ENCODE measurements at places on chromosomes 5 and 9. TPM values are rescaled to one million over a fixed set of nuclear protein-coding genes. Genes with fewer than 3 reads are reported as not detected.

ANKRD55 gene
- polyA plus RNA-seq: 1.0 TPM

DNA sequence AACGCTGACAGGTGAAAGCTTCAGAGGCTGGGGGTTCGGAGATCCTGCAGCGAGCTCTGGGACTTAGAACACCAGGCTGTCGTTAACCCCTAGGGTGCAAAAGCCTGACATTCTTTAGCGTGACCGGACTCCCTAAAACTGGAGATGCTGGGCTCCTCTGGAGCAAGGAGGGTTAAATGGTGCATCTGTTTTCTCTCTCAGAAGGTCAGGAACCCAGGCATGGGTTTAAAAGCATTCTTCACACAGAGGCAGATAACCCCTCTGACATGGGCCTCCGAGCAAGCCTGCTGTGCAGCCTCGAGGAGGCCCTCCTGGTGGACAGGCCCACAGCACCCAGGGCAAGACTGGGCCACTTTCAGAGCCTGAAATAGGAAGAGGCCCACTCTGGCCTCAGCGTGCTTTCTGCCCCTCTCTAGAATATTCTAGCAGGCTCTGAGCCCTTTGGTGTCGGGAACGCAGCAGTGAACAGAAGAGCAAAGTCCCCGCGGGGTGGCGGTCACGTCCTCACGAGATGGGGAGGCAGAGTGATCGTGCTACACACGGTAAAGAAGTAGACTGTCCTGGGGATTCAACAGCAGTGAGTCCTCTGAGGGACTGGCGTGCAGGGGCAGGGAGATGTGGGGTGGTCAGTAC is 124.8 kb downstream of the COL23A1 start:
- H3K4me3 ChIP-seq: no peak overlapping the region
- no peaks in the 10 kb centered on the region for H3K36me3 ChIP-seq
- H3K27me3 ChIP-seq: no peaks in the 10 kb centered on the region

SVEP1 gene
- 0.04 TPM for polyA plus RNA-seq

- H3K4me1 ChIP-seq: no peaks in the 10 kb centered on the region
- no peaks in the 10 kb centered on the region for H3K36me3 ChIP-seq
- DNase-seq: no peak
- H3K27ac ChIP-seq: no peak overlapping the region
- no peaks in the 10 kb centered on the region for H3K27me3 ChIP-seq
- no peak overlapping the region for H3K4me3 ChIP-seq
Observed at GRCh38 chr9:92359394-92359995, 33.7 kb downstream of the CENPP start.

GRCh38 chr5:135383803-135384495 is 15.1 kb downstream of the MACROH2A1 start:
- H3K27me3 ChIP-seq: no peaks in the 10 kb centered on the region
- no peak for DNase-seq
- peaks cover 26% of the 10 kb centered on the region for H3K36me3 ChIP-seq

- DNase-seq: no peak
- H3K4me1 ChIP-seq: no peaks in the 10 kb centered on the region
- no peaks in the 10 kb centered on the region for H3K27me3 ChIP-seq
- no peak overlapping the region for H3K27ac ChIP-seq
- peaks cover 76% of the 10 kb centered on the region for H3K36me3 ChIP-seq
Observed at GRCh38 chr9:35060548-35061207, 11.7 kb downstream of the VCP start.

GRCh38 chr5:594226-594860 is 17.8 kb upstream of the CEP72 start:
- H3K27ac ChIP-seq: no peak overlapping the region
- H3K36me3 ChIP-seq: no peaks in the 10 kb centered on the region
- no peaks in the 10 kb centered on the region for H3K4me1 ChIP-seq
- DNase-seq: no peak
- H3K27me3 ChIP-seq: peaks cover 9% of the 10 kb centered on the region
- H3K4me3 ChIP-seq: no peak overlapping the region
